Left cardiac atrium (tissue), 4 donors: ENCODE measurements at places on chromosomes 2 and 18. TPM values are rescaled to one million over a fixed set of nuclear protein-coding genes. Genes with fewer than 3 reads are reported as not detected.

Gene MGAT4A
- total RNA-seq: 41.6 TPM

Gene KLHL30
- total RNA-seq: 15.8 TPM

Gene SERPINB11
- not detected for total RNA-seq

Gene HOXD11
- not detected for total RNA-seq

Gene SETBP1
- total RNA-seq: 9.8 TPM

Gene EIF2B4
- 40.0 TPM for total RNA-seq

Gene HNRNPLL
- total RNA-seq: 28.3 TPM

Gene ZSWIM2
- total RNA-seq: not detected

Gene IFIH1
- total RNA-seq: 8.5 TPM

Gene FHL2
- 92.2 TPM for total RNA-seq

Gene ANKRD30B
- total RNA-seq: not detected

Gene WIPF1
- total RNA-seq: 29.9 TPM

Gene RNF138
- total RNA-seq: 12.4 TPM

Gene AFTPH
- 12.8 TPM for total RNA-seq

Gene GTF2A1L
- not detected for total RNA-seq
